Stimulated activated CD8-positive, alpha-beta memory T cell treated with anti-CD3 and anti-CD28 coated beads, Interleukin-4, amount 100 ng/mL, for 1 hour (primary cell): ENCODE measurements at places on chromosomes 1 and 21.

- no peak for DNase-seq
Observed at GRCh38 chr21:38920631-38921398, 115.1 kb downstream of the ETS2 start.

DNA sequence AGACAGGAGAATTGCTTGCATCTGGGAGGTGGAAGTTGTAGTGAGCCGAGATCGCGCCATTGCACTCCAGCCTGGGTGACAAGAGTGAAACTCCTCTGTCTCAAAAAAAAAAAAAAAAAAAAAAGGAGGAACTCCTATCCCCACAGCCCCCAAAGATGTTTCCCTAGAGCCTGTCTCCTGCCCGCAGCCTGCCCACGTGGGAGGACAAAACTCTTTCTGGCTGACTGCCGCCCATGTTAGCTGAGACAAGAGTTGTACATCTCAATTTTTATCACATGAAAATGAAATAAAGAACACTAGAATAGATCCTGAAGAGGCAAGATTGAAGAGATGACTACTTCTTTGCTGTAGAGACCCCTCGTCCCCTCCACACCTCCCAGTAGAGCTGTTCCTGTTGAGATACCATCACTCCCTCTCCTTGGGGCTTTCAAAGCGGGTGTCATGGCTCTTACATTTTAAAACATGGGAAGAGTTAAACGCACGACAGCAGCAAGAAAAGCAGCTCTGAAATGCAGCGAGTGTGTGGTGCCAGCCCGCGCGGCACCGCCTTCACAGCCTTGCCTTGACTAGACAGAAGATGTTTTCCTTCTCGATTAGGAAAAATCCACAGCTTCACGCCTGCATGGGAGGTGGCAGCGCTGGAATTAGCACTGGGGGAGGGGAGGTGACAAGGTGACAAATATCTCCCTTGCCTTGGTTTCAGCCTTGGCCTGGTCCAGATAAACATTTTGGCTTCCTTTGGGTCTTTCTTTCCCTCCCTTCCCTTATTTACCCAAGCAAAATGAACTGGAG is 253.4 kb upstream of the CSF3R start:
- no peak for DNase-seq

GRCh38 chr1:111197598-111198284 is 2.7 kb downstream of the DENND2D start:
- DNase-seq = peak; percentile 54

GRCh38 chr21:43196826-43197225 is 28.0 kb downstream of the CRYAA start:
- no peak for DNase-seq

GRCh38 chr21:40053007-40053406 is 185.8 kb downstream of the PCP4 start:
- DNase-seq = no peak

- no peak for DNase-seq
Observed at GRCh38 chr1:174324939-174325338, 122.8 kb upstream of the GPR52 start.
